Choroid plexus epithelial cell (primary cell): ENCODE measurements at places on chromosomes 3 and 15.

GRCh38 chr15:42069025-42069424 is 25.3 kb downstream of the PLA2G4D start:
- DNase-seq: no peak

DNA sequence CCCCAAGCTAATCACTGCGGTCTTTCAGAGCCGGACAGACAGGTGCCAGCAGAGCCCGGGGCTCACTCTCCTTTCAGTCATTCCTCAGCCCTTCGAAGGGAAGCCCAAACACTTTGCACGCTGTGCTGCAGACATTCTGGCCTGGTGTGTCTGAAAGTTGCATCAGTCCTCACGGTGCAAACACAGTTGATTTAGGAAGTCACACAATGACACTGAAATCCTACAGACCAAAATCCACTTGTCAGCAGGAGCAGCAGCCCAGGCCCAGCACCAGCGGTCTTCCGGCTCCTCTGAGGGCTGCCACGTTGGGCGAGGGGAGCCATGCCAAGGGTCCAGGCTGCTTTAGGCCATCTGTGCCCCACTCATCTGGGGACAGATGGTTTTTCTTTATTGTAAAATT is 61.6 kb downstream of the RGMA start:
- DNase-seq: no peak

GRCh38 chr3:60046210-60046609 is 996.4 kb upstream of the CFAP20DC start:
- no peak for DNase-seq

DNA sequence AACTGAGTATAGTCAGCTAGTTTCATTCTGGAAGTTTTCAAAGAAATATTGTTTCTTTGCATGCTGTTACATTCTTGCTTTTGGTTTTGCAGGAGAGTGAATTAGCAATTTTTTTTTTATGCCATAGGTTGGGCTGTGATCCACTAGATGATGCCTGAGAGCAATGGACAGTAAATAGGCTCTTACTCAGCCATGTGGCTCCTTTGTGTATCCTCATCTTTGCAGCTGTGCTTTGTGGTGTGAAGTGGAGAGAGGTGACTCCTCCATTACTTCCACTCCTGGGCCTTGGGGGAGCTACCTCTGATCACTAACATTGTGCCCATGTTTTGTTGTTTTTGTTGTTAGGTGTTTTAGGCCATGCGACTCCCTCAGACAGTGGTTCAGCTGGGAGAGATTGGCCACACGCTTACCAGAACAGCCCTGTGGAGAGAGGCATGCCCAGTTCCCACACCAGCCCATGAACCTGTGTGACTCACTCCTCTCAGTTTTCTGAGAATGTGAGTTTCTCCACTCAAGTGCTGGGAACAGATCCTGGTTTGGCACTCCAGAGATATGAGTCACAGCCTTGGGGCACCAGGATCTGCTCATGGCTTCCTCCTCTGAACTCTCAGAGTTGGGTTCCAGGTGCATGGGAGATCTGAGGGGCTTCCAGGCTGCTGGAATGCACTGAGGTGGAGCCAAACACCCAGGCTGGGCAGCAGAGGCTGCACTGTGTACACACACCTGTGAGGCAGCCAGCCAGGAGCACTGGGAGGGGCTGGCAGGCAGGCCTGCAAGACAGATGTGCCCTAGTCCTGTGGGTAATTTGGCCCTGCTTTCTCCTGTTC is 785.3 kb downstream of the ROBO2 start:
- peak; percentile 88 for DNase-seq

GRCh38 chr15:94230883-94231722 is at the start of gene MCTP2:
MCTP2 (plus strand) TSS chr15:94231561; CDS start chr15:94298266, 66,705 bp downstream.
- peak; percentile 54 for DNase-seq

DNA sequence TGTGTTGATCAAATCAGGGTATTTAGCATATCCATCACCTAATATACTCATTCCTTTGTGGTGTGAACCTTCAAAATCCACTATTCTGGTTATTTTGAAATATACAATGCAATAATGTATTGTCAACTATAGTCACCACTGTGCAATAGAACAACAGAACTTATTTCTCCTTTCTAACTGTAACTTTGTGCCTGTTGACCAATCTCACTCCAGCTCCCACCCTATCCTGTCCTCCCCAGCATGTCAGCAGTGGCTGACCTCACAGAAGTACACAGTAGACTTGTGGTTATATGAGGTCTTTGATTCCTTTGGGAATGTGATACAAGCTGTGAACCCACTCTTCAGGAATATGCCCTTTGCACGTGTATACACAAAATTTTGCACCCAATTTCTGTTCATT is 64.2 kb downstream of the ECT2 start:
- DNase-seq: peak; percentile 24

GRCh38 chr3:80770106-80771074 is 991.1 kb downstream of the GBE1 start:
- peak; percentile 25 for DNase-seq

DNA sequence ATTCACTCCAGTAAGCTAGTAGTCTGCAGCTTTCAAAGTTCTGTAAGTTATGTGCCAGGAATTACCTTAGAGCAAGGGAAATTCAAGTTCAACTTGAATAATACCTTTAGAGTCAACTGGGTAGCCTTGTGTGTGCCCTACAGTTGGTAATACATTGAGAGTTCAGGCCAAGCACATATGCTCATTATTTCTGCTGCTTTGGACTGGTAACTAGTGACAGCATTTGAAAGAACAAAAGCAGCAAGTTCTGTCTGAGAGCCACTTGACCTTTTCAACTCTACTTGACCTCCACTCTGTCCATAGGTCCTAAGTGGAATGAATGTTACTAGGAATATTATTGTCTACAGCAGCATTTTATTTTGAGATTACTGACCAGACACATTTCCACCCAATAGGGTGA is 723.5 kb downstream of the NLGN1 start:
- DNase-seq: no peak

DNA sequence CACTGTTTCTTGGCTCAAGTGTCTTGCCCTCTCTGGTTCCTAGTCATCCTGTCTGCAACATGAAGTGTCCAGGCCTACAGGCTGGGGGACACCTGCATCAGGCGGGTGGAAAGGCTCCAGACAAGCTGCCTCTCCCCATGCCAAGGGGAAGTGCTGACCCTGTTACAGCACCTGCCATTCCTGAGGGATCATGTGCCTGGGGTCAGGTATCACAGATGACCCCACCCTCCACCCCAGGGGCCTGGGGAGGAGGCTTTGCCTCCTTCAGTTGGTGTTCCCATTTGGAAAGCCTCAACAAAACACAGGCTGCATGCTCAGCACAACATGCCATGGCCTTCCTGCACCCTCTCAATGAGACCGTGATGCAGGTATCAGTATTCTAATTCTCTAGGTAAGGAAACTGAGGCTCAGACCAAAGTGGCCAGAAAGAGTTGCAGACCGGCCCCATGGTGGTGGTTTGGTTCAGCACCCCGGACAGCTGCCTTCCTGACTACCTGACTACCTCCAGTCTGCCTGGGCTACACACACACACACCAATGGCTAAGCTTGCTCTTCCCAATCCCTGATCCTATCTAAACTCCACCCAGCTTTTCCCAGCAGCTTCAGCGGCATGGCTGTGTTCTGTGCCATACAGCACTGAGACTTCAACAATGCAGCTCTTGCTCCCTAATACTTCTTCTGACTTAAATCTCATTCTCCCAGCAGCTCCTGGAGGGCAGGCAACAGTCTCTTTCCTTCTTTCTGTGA is 69.7 kb upstream of the LINGO1 start:
- peak; percentile 47 for DNase-seq

- DNase-seq: no peak
Observed at GRCh38 chr3:78911394-78911793, 856.4 kb downstream of the ROBO1 start.

- DNase-seq: peak; percentile 27
Observed at GRCh38 chr15:52394118-52394517, 98.5 kb upstream of the MYO5C start.

DNA sequence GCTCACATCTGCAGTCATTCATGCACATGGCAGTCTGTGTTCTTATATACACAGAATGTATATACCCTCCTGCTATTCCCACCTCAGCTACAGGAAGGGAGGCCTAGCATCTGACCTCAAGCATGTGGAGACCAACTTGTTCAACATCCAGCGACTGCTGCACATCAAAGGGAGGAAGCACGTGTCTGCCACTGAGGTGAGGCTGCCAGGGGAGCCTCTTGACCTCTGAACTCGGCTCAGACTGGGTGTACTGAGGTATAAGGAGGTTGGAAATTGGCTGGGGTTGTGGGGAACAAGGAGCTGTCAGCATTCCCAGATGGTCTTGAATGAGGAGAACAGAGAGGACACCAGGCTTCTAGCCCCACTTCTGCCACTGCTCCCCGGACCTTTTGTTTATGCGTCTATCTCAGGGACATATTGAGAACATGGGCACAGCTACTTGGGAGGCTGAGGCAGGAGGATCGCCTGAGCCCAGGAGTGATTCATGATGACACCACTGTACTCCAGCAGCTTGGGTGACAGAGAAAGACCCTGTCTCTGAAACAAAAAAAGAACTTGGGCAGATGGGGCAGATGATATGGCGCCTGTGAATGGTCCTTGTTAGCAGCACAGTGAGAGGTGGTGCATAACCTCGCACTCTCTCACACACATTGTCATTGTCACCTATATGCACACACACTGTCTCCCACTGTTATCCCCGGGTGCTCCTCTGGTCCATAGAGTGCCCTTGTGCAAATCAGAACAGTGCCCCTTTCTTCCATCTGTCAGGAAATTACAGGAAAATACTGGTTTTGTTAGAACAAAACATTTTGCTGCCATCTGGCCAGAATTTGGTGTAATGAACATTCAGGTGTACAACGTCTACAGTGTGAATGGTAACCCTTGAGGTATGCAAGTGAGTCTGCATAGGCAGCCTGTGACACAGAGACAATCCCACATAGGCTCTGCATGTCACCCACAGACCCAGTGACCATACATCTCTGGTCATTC is 5.4 kb downstream of the VILL start:
- DNase-seq: peak; percentile 23

- no peak for DNase-seq
Observed at GRCh38 chr15:31300208-31300661, 26.4 kb upstream of the KLF13 start.

GRCh38 chr3:197487911-197488391 is 67.8 kb downstream of the BDH1 start:
- peak; percentile 99 for DNase-seq

- peak; percentile 91 for DNase-seq
Observed at GRCh38 chr3:112671930-112672715, 31.2 kb upstream of the CCDC80 start.

GRCh38 chr15:40121911-40122638 is 13.4 kb upstream of the BMF start:
- no peak for DNase-seq

DNA sequence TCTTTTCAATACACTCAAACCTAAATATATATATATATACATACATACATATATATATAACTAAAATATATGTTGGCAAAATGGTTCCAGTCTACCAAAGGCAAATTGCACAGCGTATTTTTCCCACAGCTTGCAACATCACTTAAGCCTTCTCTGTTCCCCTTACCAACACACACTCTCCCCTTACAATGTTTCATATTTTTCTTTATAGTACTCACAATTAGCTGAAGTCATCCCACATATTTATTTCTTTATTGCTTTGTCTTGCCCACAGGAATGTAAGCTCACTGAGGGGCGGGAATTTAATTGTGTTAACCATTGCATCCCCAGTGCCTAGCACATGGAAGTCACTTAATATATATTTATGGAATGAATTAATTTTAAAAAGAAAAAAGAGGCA is 288.3 kb downstream of the ULK4 start:
- peak; percentile 70 for DNase-seq

GRCh38 chr3:160879859-160880258 is 123.8 kb downstream of the PPM1L start:
- no peak for DNase-seq

- DNase-seq: peak; percentile 16
Observed at GRCh38 chr3:100311011-100311410, 23.5 kb upstream of the NIT2 start.

- no peak for DNase-seq
Observed at GRCh38 chr3:72307438-72308115, 522.6 kb upstream of the PROK2 start.

DNA sequence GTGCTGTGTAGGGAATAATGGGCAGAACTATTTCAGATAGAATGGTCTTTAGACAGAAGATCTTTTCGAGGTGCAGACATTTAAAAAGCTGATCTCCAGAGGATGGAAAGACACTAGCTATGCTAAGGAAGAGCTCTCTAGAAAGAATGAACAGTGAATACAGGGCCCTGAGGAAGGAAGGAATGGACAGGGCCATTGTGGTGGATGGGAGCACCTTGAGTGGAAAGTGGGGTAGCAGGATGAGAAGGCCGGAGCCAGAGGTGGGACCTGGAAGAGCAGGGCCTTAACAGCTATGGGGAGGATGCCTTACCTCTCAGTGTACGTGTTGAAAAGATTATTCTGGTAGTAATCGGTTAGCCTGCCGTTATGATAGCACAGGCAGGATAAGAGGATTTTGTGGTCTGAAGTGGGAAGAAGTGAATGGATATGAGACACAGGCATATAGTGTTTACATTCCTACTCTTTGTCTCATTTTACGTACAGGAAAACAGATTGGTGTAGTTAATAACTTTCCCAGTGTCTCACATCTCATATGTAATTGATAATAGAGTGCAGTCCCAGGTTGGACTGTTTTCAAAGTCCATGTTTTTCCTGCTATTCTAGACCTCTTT is 172.4 kb downstream of the KLHL25 start:
- no peak for DNase-seq

DNA sequence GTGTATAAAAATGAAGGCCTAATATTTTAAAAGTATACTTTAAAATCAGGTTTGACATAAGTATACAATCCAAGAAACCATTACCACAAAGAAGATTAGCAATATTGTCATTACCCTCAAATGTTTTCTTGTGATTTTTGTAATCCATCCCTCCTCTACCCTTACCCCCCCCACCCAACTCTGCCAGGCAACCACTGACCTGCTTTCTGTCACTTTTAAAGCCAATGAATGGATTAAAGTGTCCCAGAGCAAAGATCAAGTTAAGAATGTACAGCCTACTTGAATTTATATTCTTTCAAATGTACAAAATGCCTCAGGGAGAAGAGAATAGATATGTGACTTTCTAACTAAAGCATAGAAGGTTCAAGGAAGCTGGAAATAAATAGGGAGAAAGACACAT is 1038.8 kb upstream of the GBE1 start:
- DNase-seq: no peak

GRCh38 chr15:90818251-90819210 is 49.9 kb upstream of the FURIN start:
- DNase-seq: no peak

- DNase-seq: peak; percentile 9
Observed at GRCh38 chr3:46578973-46579755, 13.1 kb upstream of the LRRC2 start.

GRCh38 chr15:74542166-74543042 is 1.4 kb downstream of the ARID3B start:
- no peak for DNase-seq

DNA sequence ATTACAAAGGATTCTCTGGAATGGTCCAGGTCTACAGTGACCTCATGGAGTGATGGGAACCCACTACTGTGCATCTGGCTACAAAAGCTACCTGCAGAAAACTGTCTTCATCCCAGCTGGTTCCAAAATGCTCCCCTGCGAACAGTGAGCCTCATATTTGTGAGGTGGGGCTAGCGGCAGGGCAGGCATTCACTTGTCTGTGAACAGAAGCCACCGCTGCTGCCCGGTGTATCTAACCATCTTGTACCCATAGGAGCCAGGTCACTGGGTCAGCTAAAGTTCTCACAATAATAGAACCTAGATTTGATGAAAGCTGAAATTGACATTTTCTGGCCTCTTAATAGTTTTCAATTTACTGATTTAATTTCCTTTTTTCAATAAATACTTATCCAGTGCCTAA is 150.7 kb downstream of the KLF13 start:
- no peak for DNase-seq

- no peak for DNase-seq
Observed at GRCh38 chr3:5692446-5692845, 504.9 kb downstream of the EDEM1 start.
